HT-29 (cell line): ENCODE measurements at places on chromosomes 16 and 17. TPM values are rescaled to one million over a fixed set of nuclear protein-coding genes. Genes with fewer than 3 reads are reported as not detected.

- DNase-seq = no peak
These were observed 6.9 kb downstream of the C17orf67 start for GRCh38 chr17:56826611-56827414.

DNA sequence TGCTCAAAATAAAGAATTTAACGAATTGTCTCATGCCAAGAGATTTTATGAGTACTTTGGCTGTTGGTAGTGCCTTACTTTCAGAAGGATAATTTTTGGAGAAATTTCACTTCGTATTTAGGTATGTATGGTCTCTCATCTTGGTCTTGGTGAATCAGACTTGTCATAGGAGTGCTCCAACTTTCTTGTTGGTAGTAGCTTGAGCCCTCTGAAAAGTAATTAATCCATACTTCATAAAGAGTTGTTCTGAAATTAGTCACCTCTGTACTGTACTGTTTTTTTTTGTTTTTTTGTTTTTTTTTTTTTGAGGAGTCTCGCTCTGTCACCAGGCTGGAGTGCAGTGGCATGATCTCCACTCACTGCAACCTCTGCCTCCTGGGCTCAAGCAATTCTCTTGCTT, 11.6 kb downstream of the ZNRF1 start:
- DNase-seq = no peak

- no peak for DNase-seq
These were observed 6.2 kb downstream of the RPS6KB1 start for GRCh38 chr17:59899099-59899498.

- no peak for DNase-seq
These were observed 13.7 kb upstream of the TMEM132E start for GRCh38 chr17:34565713-34566112.

DNA sequence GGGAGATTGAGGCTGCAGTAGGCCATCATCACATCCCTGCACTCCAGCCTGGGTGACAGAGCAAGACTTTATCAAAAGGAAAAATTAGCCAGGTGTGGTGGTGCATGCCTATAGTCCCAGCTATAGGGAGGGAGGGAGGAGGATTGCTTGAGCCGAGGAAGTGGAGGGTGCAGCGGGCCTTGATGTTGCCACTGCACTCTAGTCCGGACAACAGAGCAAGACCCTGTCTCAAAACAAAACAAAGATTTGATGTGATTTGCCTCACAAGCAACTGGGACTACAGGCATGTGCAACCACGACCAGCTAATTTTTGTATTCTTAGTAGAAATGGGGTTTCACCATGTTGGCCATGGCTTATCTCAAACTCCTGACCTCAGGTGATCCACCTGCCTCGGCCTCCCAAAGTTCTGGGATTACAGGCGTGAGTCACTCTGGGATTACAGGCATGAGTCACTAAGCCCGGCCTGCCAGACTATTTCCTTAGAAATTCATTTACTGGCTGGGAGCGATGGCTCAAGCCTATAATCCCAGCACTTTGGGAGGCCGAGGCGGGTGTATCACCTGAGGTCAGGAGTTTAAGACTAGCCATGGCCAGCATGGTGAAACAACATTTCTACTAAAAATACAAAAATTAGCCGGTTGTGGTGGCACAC, 11.5 kb downstream of the UBE2G1 start:
- no peak for DNase-seq

Gene SLC39A11
- total RNA-seq = 18.1 and 20.7 TPM in 2 replicates

Gene GFER
- 51.7 and 70.3 TPM in 2 replicates for total RNA-seq

DNA sequence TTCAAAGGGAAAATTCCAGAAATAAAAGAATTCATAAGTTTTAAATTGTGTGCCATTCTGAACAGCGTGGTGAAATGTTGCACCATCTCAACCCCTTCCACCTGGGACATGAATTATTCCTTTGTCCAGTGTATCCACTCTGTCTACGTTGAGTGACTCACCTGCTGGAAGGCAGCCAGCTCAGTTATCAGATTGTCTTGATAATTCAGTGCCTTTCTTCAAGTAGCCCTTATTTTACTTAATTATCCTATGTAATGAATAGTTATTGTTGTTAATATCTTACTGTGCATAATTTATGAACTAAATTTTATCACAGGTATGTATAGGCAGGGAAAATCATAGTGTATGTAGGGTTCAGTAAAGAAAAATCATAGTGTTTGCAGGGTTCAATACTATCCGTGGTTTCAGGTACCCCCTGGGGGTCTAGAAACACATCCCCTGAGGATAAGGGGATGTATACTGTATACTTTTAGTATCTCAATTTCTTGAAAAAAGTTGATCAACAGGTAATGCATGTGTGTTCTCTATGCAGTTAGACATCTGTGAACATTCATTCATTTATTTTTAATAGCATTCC, 7.7 kb upstream of the PCTP start:
- DNase-seq = peak; percentile 95
